Activated T-cell treated with anti-CD3 and anti-CD28 coated beads, Interleukin-2, amount 50 U/mL, for 1 hour (primary cell): ENCODE measurements at places on chromosomes 7 and 10.
A peak's percentile ranks its signal among the peaks of the same experiment; 100 is the strongest.

GRCh38 chr7:81783818-81784217, 14.0 kb upstream of the HGF start:
- no peak for DNase-seq

DNA sequence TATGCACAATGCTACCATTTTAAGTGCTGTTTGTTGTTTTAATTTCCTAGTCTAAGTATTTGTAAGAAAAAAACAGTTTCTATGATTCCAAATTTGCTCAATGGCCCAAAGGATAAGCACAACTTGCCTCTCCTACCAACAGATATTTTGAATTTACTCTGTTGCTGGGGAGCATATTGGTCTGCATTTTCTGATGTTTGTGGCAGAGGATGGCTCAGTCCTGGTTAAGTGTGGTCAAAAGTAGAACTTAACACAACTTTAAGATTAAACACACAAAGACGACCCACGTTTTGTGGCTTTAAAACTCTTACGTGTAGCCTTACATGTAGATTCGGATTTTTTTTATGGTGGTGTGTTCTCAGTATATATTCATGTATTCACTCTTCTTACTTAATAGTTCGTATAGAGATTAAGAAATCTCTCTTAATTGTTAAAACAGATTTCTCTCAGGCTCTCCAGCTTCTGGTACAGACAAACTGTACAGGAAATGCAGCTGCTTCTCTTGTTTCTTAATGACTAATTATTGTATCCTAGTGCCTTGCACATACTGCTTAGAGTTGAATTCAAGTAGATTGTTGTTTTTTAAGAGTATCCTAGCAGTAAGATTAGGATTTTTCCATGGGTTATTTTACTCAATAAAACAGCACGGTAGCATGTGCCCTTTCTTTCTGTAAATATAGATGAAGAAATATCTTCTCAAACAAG, 86.2 kb downstream of the GPR85 start:
- no peak for DNase-seq

- DNase-seq, result peak; percentile 77
Observed at GRCh38 chr7:92447345-92448204, at the start of gene GATAD1. Gene GATAD1, plus strand, starts transcription at chr7:92447482. Its CDS starts 248 bp downstream, at chr7:92447730.

DNA sequence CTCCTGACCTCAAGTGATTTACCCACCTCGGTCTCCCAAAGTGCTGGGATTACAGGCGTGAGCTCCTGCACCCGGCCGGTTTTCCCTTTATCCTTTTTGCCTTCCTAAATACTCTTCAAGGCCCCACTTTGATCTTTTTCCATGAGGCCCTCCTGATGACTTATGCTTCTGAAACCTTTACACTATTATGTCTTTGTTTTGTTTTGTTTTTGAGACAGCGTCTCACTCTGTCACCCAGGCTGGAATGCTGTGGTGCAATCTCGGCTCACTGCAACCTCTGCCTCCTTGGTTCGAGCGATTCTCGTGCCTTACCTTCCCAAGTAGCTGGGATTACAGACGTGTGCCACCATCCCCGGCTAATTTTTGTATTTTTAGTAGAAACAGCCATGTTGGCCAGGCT, 3.8 kb downstream of the STMP1 start:
- no peak for DNase-seq

- DNase-seq, result no peak
Observed at GRCh38 chr10:89327803-89328441, at the start of gene IFIT3. Gene IFIT3, plus strand, starts transcription at chr10:89327997. Its CDS starts 77 bp downstream, at chr10:89328074.

DNA sequence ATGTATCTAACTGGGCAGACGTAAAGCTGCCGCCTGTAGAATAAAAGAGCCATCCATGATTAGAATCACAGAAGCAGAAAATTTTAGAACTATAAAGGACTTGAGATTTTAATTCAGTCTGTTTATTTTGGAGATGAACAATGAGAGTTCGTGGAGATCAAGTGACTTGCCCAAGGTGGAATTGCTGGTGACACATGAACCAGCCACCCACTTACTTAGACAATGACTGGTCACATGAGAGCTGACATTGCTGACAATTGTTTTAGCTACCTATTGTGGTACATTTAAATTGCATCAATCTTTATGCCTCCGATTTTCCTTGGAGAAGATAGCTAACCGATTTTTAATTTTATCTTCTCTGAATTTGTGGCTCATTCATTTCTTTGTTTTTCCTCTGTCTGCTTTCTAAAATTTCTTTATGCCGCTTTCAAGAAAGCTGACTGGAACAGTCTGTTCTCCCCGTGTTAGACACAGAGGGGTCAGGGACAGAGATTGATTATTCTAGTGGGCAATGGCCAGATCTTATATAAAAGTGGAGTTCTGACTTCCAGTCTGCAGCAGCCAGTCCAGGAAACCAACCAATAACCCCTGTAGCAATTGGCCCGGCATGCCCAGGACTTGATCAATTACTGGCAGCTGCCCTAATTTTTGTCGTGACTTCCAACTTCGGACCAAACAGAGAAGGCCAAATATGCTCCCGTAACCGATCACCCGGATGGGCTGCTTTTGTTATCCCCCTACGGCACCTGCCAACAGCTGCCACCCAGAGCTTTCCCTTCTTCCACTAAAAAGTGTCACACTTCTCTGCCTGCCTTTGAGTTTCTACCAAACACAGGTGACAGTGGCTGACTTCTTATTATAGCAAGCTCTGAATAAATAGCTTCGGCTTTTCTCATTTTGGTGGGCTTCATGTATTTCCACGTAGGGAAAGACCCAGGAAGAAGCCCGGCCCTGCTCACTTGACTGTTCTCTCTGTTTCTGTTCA, 241.6 kb downstream of the CAMK1D start:
- DNase-seq, result no peak

DNA sequence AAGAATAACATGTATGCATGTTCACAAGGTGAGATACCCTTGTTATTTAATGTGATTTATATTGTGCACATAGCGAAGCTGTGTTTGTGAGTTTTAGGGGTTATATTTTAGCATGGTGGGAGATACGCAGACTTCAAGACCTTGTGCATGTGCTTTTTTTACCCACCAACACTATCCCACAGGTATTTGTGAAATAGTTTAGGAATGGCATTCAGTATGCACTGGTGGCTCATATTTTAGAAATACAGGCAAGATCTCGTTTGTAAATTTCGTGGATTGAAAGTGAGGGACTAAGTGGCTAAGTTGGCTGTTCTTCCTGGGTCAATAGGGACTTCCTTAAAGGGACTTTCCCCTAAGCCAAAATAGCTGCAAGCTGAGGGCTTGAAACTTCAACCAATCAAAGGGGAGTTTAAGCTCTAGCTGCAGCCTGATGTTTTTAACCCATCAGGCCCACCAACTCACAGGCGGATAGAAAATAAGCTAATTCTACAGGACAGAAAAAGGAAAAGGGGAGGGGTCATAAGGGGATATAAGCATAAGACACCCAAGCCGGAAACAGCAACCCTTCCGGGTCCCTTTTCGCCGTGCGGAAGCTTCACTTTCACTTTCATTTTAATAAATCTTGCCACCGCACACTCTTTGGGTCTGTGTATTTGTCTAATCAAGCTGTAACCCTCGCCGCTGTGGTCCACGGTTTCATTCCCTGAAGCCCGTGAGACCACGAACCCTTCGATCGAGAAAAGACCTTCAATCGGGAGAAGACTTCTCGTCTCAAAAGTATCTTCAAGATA, 291.0 kb downstream of the GPR158 start:
- no peak for DNase-seq

GRCh38 chr7:139889186-139889871, 60.3 kb downstream of the TBXAS1 start:
- DNase-seq, result no peak

- no peak for DNase-seq
Observed at GRCh38 chr10:110644598-110645462, 694 bp downstream of the RBM20 start.

GRCh38 chr7:118029826-118030422, 154.0 kb upstream of the LSM8 start:
- no peak for DNase-seq

GRCh38 chr10:130028465-130028819, 64.4 kb upstream of the EBF3 start:
- no peak for DNase-seq

- no peak for DNase-seq
Observed at GRCh38 chr7:137590756-137591305, 247.3 kb upstream of the PTN start.

DNA sequence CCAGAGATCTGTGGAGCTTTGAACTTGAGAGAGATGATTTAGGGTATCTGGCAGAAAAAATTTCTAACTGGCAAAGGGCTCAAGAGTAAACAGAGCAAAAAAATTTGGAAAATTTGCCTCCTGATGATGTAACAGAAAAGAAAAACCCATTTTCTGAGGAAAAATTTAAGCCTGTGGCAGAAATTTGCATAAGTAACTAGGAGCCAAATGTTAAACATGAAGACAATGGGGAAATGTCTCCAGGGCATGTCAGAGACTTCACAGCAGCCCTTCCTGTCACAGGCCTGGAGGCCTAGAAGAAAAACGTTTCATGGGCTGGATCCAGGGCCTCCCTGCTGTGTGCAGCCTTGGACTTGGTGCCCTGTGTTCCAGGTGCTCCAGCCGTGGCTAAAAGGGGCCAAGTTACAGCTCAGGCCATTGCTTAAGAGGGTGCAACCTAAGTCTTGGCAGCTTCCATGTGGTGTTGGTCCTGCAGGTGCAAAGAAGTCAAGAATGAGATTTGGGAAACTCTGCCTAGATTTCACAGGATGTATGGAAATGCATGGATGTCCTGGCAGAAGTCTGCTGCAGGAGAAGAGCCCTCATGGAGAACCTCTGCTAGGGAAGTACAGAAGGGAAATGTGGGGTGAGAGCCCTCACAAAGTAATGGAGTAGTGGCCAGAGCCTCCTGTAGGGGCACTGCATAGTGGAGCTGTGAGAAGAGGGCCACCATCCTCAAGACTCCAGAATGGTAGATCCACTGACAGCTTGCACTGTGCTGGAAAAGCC, 8.1 kb downstream of the SEMA3D start:
- no peak for DNase-seq

DNA sequence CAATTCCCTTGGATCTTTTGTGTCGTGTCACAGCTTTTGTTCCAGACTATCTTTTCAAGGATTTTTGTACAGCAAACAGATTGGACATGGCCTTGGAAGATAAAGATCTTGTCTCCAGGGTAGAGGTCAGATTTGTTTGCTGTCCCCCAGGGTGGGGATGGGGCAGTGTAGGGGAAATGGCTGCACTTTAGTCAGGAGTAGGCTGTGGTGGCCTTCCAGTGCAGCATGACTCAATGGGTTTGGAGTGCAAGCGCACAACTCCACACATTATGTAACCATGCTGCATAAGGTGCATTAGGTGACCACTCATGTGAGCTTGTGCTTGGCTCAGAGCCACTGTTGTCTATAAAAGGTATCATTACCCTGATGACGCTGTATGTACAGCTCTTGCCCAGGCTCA, 23.9 kb upstream of the ADAMTS14 start:
- DNase-seq, result no peak

GRCh38 chr10:75062506-75063299, 48.8 kb upstream of the SAMD8 start:
- no peak for DNase-seq

DNA sequence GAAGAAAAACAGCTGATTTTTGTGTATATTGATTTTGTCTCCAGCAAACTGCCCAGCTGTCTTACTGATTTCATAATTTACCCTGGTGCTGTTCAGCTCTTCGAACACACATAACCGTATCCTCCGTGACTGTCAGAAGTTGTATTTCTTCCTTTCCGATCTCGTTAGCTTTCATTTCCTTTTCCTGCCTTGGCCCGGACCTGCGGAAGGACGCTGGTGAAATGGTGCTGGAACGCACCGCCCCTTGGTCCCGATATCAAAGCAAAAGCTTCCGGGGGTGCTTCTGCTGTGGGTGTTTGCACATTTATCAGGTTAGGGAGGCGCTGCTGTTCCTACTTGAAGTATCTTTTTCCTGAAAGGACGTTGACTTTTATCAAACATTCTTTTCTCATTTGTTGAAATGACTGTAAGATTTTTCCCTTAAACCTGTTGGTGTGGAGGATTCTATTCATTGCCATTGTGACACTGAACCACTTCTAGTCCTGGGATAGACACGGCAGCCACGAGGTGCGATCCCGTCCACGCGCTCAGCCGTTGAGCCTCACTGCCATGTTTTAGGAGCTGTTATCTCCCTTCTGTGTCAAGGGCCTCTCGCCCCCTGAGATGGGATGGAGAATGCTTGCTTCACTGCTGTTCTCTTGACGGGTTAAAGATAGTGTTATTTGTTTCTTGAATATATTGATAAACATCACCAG, 72.6 kb downstream of the FOXL3 start:
- DNase-seq, result peak; percentile 43

DNA sequence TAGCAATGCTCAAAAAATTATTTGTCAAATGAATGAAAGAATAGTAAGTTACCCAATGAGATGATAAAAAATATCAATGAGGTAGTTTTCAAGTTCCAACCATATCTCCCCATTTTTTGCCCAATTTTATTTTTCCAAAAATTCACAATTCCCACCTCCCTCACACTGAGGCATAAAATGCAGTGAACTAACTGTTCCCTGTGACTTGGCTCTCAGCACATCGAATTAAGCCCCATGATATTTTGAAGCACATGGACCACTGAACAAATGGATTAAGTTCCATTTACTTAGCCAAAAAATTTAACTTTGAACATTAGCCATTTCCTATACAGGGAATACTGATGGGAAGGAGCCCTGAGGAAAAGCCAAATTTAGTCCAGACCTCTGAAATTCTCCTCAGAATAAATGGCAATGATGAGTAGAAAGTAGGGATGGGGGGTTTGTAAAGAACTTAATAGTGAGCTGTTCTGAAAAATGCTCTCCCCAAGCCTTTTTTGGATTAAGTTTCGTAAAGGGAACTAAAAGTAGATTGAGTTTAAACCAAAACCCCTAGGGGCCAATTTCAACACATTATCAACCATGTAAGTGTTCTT, 166.3 kb upstream of the GRM3 start:
- DNase-seq, result no peak

DNA sequence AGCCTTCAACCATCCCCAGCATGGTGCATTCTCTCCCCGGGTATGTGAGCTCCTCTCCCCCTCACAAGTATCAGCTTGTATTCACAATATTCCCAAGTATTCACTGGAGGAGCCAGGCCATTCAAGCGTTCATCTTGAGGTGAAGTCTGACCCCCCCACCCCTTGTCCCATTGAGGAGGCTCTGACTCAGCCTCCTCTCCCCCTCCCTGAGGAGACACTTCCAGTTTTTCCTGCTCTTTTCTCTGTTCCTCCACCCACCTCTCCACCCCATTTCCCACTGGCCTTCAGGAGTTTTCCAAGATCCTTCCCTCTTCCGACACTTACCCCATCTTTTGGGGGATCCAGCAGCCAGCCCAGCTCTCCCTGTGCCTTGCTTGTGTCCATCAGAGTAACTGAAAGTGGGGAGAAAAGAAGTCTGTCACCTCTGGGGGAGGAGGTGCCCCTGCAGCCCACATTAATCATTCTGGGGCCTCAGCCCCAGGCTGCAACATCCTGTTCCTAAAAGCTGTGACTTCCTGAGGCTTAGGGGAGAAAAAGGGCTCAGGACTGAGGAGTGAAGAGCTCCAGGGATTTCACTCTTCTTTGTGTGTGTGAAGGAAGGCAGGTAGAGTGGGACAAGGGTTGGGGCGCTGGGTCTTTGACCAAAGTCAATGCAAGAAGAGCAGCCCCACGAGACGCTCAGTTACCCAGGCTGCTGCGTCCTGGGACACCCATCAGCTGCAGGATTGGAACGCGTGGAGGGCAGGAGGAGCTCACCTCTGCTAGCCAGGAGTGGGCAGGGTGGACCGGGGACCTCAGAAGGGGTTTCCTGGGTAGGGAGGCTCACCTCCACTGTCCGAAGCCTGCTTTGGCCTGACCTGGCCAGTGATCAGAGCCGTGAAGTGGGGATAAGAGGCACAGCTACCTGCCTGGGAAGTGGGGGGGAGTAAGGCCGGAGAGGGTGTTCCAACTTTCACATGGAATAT, 1.1 kb downstream of the EPHA1 start:
- DNase-seq, result peak; percentile 59

GRCh38 chr10:43854007-43854406, 205.3 kb upstream of the ZNF32 start:
- DNase-seq, result no peak

- no peak for DNase-seq
Observed at GRCh38 chr7:84013616-84014240, 180.9 kb downstream of the SEMA3A start.
